H1 (cell line): ENCODE measurements at places on chromosomes 12 and 14. TPM values are rescaled to one million over a fixed set of nuclear protein-coding genes. Genes with fewer than 3 reads are reported as not detected.

The HOXC11 gene
- not detected in 2 replicates for total RNA-seq

- H3K27me3 ChIP-seq = peaks cover 29% of the 10 kb centered on the region
- H3K4me3 ChIP-seq = peak overlapping the region; percentile 40
- peaks cover 16% of the 10 kb centered on the region; the same call in 1 of the 2 replicates for H3K4me1 ChIP-seq
These were observed 781 bp downstream of the NPAS3 start for GRCh38 chr14:32939254-32940065.

The PGF gene
- total RNA-seq = 3.9 and 4.1 TPM in 2 replicates

The ADAMTS20 gene
- 4.5 and 5.1 TPM in 2 replicates for total RNA-seq

The CD69 gene
- total RNA-seq = not detected in 2 replicates

GRCh38 chr14:78790271-78790670 is 620.1 kb downstream of the NRXN3 start:
- DNase-seq = no peak
- H3K4me1 ChIP-seq = no peaks in the 10 kb centered on the region
- H3K27me3 ChIP-seq = no peaks in the 10 kb centered on the region
- no peaks in the 10 kb centered on the region for H3K36me3 ChIP-seq

The C12orf50 gene
- not detected in 2 replicates for total RNA-seq
